ENCODE measurements at places on chromosomes 7 and 10.

- no peak for DNase-seq
Measured at GRCh38 chr7:131357282-131357880, 29.7 kb downstream of the MKLN1 start.

DNA sequence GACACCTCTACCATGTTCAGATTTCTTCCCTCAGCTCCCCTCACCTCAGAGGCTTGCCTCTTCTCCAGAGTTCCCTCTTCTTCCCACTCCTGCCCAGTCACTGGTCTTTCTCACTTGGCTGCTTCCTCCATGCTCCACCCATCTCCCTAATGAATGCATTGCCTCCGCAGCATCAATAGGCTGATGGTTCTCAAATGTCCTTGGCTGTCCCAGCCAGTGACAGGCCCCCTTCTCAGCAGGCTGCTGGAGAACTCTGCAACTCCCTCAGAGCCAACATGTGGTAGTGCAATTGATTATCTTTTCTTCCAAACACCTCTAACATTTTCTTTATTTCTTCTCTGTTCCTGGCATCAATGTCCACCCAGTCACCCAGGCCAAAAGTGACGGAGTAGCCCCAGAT lies 218.2 kb downstream of the RELN start:
- DNase-seq = no peak

DNA sequence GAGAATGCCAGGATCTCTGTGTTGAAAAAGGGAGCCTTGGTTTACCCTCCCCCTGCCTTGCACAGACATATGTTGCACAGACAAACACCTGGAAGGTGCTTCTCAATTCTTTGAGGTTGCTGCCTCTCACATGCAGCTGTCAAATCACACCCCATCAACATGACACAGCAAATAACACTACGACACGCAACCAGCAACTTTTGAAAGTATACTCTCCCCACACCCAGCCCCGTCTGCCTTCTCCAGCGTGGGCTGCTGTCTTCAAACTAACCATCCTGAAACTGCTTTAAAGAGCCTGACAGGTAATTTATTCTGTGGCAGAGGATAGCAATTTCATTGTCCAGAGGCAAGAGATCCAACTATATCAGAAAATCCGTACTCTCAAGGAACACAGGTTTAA lies 136.1 kb downstream of the PLXNA4 start:
- DNase-seq = no peak

GRCh38 chr10:116440330-116441030 lies 12.8 kb downstream of the PNLIPRP3 start:
- no peak for DNase-seq

- DNase-seq = no peak
Measured at GRCh38 chr7:454356-455109, 65.1 kb downstream of the PDGFA start.

DNA sequence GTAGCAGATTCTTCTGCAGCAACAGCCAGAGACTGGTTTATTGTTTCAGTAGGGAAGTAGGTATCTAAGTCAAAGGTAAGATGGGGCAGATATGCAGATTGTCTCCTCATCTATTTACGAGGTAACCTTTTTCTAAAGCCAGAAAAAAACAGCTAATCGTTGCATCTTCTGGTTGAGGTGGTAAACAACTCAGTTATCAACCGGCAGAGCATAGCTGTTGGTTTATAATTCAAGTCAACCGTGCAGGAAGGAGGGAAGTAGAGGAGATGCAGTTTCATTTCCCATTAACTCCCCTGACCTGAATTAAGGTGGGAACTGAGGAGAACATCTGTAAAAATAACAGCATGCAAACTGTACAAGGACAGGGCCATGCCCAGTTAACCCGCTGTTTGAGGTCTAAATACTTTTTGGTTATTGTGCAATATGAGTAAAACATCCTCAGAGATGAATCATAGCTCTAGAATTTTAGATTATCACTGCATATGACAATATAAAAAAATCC lies 156.5 kb upstream of the ITGB1 start:
- no peak for DNase-seq

- no peak for DNase-seq
Measured at GRCh38 chr10:37379991-37380390, 254.6 kb downstream of the ANKRD30A start.

GRCh38 chr10:67246066-67246555 lies 320.3 kb downstream of the LRRTM3 start:
- DNase-seq = no peak

DNA sequence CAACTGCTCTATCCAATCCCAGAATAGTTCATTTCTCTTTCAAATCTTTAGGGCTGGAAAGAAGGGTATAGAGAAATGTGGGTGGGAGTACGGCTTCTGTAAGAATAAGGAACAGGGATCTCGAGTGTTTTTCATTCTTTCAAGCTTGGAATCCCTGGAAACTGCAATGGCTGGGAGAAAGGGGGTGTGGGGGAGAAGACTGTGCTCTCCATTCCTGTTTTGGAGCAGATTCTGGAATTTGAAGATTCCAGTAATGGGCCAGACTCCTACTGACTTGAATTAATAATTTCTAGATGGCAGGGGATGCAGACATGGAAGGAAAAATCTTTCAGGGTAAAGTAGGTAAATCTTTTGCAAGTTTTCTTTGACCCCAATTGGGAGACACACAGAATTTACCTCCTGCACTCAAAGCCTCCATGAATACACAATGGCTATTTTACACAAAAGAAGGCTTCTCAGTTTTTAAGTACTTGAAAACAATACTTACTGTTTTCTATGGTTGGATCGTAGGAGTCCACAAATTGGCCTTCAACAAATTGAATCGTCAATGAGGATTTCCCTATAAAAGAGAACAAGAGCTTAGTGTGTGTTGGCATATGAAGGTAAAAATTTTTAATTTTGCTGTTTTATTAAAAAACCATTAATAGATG lies 29.1 kb downstream of the RHEB start:
- no peak for DNase-seq

GRCh38 chr10:84547616-84548015 lies 219.2 kb downstream of the CCSER2 start:
- no peak for DNase-seq

DNA sequence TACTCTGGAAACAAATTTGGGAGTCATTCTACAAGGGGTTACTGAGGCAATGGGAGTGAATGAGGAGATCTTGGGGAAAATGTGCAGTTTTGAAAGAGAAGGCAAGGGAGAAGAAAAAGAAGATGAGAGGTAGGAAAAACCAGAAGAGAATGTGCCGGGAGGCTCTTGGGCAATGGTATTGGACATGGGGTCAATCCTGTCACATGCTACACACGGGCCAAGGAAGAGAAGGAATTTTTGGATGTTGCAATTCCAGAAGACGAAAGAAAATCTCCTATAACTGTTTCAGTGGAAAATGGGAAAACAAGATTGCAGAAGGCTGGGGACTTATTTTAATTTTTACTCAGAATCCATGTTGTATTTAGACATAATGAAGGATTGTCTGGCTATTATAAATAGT lies 615.0 kb downstream of the PHTF2 start:
- no peak for DNase-seq

- no peak for DNase-seq
Measured at GRCh38 chr10:122930140-122930539, 19.7 kb downstream of the FAM24A start.

GRCh38 chr7:132059141-132059540 lies 502.7 kb upstream of the PODXL start:
- DNase-seq = no peak

GRCh38 chr7:25148772-25149575 lies 23.9 kb upstream of the CYCS start:
- DNase-seq = no peak

DNA sequence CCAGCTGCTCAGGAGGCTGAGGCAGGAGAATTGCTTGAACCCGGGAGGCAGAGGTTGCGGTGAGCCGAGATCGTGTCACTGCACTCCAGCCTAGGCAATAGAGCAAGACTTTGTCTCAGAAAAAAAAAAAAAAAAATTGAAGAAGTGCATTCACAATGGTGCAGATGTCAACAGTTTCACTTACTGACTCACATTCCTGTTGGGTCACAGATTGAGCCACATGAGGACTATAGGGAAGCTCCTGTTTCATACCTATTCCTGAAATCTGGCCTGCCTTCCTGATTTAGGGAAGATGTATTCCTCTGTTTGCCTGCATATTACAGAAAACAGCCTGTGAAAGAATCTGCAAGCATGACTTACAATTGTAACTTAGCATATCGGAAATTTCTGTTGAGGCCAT lies 78.2 kb downstream of the AKR1C4 start:
- DNase-seq = no peak

GRCh38 chr7:2165610-2166594 lies 66.8 kb downstream of the MAD1L1 start:
- DNase-seq = no peak

GRCh38 chr10:120917521-120918250 lies 66.5 kb downstream of the WDR11 start:
- DNase-seq = no peak

DNA sequence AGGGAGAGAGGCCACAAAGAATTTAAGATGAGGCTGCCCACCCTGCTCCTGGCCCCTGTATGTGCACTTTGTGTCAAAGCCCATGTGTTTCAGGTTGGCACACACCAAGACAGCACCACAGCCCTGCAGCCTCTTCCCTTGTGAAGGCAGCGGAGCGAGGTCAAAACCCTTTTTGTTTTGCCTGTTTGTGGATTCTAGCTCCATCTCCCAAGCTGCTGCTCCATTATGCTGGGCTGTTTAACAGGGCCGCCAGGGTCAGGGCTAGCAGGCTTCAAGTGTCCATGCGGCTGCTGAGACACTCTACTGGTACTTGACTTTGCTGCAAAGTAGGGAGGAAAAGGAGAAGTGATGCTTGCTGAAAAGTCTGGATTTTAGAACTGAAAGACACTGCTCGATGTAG lies 142.3 kb upstream of the EFCAB10 start:
- DNase-seq = no peak

GRCh38 chr7:69173846-69174245 lies 424.4 kb upstream of the AUTS2 start:
- DNase-seq = no peak

- DNase-seq = peak; percentile 60
Measured at GRCh38 chr7:117212969-117213877, 109.6 kb downstream of the WNT2 start.

DNA sequence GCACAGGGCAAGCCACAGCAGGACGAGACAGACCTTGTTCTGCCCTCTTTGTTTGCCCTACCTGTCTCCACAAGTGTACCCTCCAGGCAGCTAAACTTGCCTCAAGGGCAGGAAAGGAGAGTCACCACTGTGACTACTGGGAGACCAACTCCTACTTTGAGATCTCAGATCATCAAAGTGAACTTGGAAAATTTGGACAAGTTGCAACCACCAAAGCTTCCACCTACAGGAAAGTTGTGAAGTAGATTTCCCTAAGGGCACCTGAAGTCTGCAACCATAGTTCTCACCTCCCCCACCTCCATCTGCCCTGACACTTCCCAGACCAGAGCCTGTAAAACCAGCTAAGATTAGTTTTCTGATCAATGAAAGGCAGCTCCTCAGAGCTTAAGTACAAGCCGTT lies 2.5 kb upstream of the WDR91 start:
- DNase-seq = no peak

GRCh38 chr7:12638851-12639456 lies 48.5 kb upstream of the ARL4A start:
- DNase-seq = no peak

GRCh38 chr10:75877877-75878276 lies 446.5 kb downstream of the LRMDA start:
- no peak for DNase-seq

DNA sequence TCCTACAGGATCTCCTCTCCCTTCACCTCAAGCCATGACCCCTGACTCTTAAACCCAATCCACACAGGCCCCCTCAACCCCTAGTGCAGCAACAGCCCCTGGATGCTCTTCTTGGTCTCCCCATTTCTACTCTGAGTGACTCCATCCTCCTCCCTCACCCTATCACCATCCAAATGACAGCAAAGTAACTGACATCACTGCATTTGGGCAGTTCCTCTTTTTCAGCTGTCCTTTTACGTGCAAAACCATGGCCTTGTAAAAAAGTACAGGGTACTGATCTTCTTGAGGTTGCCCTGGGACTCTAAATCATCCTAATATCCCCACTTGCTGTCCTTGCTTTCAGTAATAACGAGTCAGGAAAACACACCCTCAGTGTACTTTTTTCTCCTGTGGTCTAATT lies 454.9 kb downstream of the ADRA2A start:
- no peak for DNase-seq

GRCh38 chr10:49559476-49559875 lies 20.6 kb upstream of the ERCC6 start:
- DNase-seq = no peak

DNA sequence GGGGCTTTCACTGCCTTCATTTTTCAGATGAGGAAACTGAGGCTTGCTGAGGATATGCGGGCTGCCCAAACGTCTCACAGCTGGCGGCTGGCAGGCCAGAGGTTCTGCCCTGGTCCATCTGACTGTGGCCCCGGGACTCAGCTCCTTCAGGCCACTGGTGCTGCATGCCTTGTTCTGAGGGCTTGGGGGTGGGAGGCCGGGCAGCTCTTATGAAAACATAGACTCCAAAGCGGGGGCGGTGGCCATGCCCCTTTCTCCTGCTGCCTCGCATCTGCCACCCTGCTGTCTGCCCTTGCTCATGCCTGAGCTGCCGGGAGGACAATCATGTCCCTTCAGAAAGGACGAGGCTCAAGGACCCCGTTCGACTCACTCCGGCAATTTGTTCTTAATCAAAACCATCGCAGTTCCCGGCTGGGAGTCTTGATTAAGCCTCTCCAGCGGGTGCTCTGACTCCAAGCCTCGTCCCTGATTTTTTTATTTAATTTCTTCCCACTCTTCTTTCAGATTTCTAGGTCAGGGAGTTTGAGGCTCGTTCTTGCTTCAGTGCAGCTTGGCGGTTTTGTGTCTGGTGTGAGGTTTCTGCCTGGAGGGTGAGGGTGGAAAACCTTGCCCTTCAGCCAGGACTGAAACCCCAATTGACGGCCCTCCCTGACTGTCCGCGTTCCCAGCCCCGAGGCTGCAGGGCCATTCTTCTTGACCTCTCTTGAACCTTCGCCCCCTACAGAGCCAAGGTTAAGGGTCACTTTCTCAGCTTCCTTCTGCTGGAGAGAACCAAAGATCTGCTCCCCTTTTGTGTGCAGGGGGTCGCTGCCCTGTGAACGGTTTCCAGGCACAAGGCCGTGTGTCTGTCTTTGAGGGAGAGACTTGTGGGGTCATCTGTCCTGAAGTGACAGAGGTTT lies 120.8 kb downstream of the DNAJB6 start:
- DNase-seq = no peak
